ENCODE measurements at places on chromosomes 1 and 21. TPM values are rescaled to one million over a fixed set of nuclear protein-coding genes. Genes with fewer than 3 reads are reported as not detected.

DNA sequence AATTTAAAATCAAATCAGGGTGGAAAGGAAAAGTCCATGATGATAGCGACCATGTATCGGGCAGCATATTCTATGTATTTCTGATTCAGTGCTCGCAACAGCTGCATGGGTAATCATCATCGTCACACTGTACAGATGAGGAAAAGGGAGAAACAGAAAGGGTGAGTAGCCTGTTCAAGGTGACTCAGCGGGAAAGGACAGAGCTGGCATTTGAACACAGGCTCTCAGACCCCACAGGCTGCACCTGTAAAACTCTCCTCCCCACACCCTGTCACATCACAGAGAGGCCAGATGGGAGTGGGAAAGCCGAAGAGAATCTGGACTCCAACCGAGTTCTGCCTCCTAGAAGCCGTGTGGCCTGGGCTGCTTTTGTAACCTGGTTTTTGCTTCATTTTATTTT, 14.0 kb downstream of the RUNX1 start:
- H3K4me1 ChIP-seq, result peaks cover 61% of the 10 kb centered on the region
- H3K27ac ChIP-seq, result peak overlapping the region; percentile 19
- DNase-seq, result no peak
- no peak overlapping the region for H3K4me3 ChIP-seq
- H3K27me3 ChIP-seq, result peaks cover 7% of the 10 kb centered on the region

- H3K4me3 ChIP-seq, result no peak overlapping the region
- no peaks in the 10 kb centered on the region for H3K4me1 ChIP-seq
- no peaks in the 10 kb centered on the region for H3K27me3 ChIP-seq
- H3K36me3 ChIP-seq, result no peaks in the 10 kb centered on the region
- H3K27ac ChIP-seq, result no peak overlapping the region
- DNase-seq, result peak; percentile 10
These were observed 23.9 kb downstream of the COL6A1 start for GRCh38 chr21:46005481-46005881.

The FMOD gene
- total RNA-seq, result not detected

DNA sequence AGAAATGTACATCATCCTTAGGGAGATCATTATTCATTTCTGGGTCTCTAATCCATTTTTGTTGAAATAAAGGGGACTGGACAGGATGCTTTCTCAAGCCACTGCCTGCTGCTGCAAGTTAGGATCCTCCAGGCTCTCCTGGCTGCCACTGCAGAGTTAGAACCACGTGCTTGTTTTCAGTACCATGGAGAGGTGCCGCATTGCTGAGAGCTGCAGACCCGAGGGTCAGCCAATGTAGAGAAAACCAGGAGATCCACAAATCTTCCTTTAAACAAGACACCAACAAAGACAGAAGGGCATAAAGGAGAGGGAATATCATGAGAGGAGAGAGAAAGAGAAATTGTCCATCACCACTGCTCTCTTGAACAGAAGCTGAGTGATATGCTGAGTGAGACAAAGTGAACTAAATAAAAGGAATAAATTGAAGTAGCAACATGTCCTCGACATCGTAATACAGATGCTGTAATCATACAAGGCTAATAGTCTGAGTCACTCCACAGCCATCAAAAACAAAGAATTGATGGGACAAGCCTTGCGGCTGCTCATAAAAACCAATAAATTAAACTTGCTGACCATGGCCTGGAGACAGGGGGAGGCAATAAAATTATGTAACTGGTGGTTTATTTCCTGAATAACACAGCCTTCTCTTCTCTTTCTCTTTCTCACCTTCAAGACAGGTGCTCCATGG, 255.7 kb downstream of the OMA1 start:
- H3K36me3 ChIP-seq, result no peaks in the 10 kb centered on the region
- H3K4me1 ChIP-seq, result no peaks in the 10 kb centered on the region
- no peak for DNase-seq
- no peak overlapping the region for H3K27ac ChIP-seq
- H3K4me3 ChIP-seq, result no peak overlapping the region

DNA sequence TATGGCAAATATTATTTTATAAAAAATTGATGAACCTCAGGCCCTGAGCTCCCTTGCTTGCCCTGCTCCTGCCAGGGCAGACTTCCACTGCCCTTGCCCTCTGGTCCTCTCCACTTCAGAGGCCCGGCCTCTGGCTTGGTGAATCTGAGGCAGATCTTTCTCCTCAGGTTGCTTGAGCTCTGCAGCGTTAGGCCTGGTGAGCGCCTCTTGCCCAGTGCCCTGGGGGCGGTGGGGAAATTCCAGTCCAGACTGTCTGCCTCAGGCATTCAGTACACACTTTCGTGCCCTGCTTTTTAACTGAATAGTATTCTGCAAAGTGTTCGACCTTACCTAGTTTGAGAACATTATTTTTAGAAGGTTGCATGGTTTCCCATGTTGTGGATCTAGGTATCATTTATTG, 98.2 kb downstream of the PCBP3 start:
- H3K36me3 ChIP-seq, result peaks cover 2% of the 10 kb centered on the region
- peaks cover 2% of the 10 kb centered on the region for H3K4me1 ChIP-seq
- H3K27me3 ChIP-seq, result no peaks in the 10 kb centered on the region
- H3K4me3 ChIP-seq, result no peak overlapping the region
- DNase-seq, result no peak
- no peak overlapping the region for H3K27ac ChIP-seq

DNA sequence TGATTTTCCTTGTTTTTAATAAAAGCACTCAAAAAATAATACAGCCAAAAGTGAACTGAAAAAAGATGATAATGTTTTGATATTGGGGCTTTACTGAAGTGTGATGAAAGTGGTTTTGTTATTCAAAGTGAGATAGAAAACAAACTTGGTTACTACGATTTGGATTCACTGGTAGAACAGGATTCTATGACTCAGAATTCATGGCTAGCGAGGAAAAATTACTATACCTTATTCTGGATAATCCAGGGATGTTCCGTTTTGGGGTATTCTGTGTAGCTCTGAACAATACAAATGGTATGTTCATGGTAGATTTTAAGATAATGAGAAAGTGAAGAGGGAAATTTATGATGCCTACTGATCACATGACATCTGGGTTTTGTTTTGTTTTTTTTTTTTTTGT, 117.7 kb downstream of the NRDC start:
- no peak for DNase-seq
- no peak overlapping the region for H3K27ac ChIP-seq
- H3K4me1 ChIP-seq, result peaks cover 12% of the 10 kb centered on the region
- H3K36me3 ChIP-seq, result peaks cover 15% of the 10 kb centered on the region
- no peaks in the 10 kb centered on the region for H3K27me3 ChIP-seq
- no peak overlapping the region for H3K4me3 ChIP-seq

The S100A8 gene
- not detected for total RNA-seq

DNA sequence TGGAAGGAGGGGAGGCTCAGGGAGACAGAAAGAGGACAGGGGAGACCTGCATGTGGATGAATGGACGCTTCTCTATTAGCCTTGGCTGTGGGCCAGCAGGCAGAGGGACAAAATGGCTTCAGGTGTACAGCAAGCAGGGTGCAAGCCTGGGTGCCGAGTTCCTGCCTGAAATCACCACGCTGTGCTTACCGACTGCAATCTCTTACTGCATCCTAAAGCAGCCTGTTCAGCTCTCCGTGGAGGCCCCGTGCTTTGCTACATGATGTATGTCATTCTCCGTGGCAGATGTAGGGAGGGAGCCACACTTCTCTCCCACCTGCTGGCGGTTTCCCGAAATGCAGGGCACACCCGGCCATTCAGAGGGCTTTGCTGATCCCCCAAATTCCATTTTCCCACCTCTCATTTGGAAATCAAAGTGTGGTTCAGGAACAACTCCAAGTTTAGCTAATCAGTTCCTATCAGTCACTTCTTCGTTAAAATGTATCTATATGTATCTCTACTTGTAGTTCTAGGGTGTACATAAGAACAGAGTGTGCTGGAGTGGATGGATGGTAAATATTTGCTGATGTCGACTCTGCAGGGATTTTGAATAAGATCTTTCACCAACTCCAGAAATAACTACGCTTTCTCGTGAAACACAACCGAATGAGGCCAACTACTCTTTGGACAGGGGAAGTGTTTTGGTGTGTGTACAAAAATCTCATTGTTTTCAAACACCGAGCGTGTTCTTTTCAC, 122.3 kb upstream of the BACE2 start:
- H3K36me3 ChIP-seq, result no peaks in the 10 kb centered on the region
- H3K27me3 ChIP-seq, result no peaks in the 10 kb centered on the region
- H3K4me3 ChIP-seq, result no peak overlapping the region
- no peaks in the 10 kb centered on the region for H3K4me1 ChIP-seq
